ENCODE measurements at places on chromosomes 1 and 21. TPM values are rescaled to one million over a fixed set of nuclear protein-coding genes. Genes with fewer than 3 reads are reported as not detected.

The LDLRAD1 gene
- total RNA-seq: not detected

The TSSK3 gene
- total RNA-seq: not detected

The UROD gene
- 21.7 TPM for total RNA-seq

The HLX gene
- 7.6 TPM for total RNA-seq

The CD84 gene
- total RNA-seq: 33.4 TPM

The FALEC gene
- not detected for total RNA-seq

The MRPL39 gene
- 11.8 TPM for total RNA-seq

The ACTA1 gene
- not detected for total RNA-seq

The RAB42 gene
- 0.52 TPM for total RNA-seq

The TMEM200B gene
- not detected for total RNA-seq

The METTL25B gene
- 5.0 TPM for total RNA-seq

The LAMB3 gene
- total RNA-seq: 12.4 TPM

The RAB4A gene
- 20.9 TPM for total RNA-seq

The ATPAF1 gene
- total RNA-seq: 14.9 TPM

The DSCAM gene
- total RNA-seq: not detected

The OR2T2 gene
- total RNA-seq: 0.42 TPM

The MEAF6 gene
- total RNA-seq: 65.3 TPM

The PGLYRP3 gene
- total RNA-seq: not detected

The SYDE2 gene
- total RNA-seq: 10.7 TPM

The APCS gene
- not detected for total RNA-seq

The CHODL gene
- not detected for total RNA-seq

The SLAMF8 gene
- total RNA-seq: 0.84 TPM

The NTPCR gene
- 2.8 TPM for total RNA-seq

The SPATA21 gene
- total RNA-seq: 0.10 TPM

The NUDT4B gene
- total RNA-seq: 34.0 TPM

The IL20 gene
- total RNA-seq: not detected

The ARMH1 gene
- total RNA-seq: 30.0 TPM

The PDZK1IP1 gene
- 3.6 TPM for total RNA-seq

The DFFB gene
- total RNA-seq: 4.2 TPM

The CLCNKB gene
- not detected for total RNA-seq

Data from mononuclear cell (primary cell).